Stimulated activated CD8-positive, alpha-beta memory T cell treated with anti-CD3 and anti-CD28 coated beads, Interleukin-2, amount 100 ng/mL, for 48 hours (primary cell): ENCODE measurements at places on chromosomes 2 and 18.

DNA sequence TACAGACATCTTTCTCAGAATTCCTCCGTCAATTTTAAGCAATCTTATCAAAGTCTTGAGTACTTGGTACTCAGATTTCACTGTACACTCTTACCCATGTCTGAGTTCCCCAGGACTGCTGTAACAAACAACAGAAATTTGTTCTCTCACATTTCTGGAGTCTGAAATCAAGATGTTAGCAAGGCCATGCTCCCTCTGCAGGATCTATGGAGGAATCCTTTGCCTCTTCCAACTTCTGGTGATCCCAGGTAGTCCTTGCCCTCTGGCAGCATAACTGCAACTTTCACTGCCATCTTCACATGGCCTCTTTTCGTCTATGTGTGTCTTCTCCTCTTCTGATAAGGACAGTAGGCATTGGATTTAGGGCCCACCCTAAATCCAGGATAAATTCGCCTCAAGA is 17.1 kb upstream of the CACNB4 start:
- DNase-seq: no peak

- no peak for DNase-seq
Observed at GRCh38 chr2:230723363-230723762, 10.7 kb downstream of the CAB39 start.

- no peak for DNase-seq
Observed at GRCh38 chr18:37385846-37386778, 179.5 kb downstream of the CELF4 start.

GRCh38 chr2:75063906-75064305 is 105.5 kb downstream of the POLE4 start:
- no peak for DNase-seq

- no peak for DNase-seq
Observed at GRCh38 chr18:22032392-22032961, 136.9 kb upstream of the GATA6 start.

DNA sequence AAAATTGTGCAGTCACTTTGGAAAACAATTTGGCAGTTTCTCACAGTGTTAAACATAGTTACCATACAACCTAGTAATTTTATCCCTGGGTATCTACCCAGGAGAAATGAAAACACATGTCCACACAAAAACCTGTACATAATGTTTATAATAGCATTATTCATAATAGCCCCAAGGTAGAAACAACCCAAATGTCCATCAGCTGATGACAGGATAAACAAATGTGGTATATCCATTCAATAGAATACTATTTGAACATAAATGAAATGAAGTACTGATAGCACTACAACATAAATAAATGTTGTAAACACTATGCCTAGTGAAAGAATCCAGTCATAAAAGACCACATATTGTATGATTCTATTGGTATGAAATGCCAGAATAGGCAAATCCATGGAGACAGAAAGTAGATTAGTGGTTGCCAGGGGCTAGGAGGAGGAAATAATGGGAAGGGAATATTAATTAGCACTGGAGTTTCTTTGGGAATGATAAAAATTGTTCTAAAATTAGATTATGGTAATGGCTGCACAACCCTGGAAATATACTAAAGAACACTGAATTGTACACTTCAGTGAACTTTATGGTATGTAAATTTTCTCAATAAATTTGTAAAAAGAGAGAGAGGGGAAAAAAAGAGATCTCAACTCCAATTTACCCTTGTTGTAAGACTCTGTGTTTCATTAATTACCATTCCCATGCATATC is 20.8 kb upstream of the VIT start:
- no peak for DNase-seq

DNA sequence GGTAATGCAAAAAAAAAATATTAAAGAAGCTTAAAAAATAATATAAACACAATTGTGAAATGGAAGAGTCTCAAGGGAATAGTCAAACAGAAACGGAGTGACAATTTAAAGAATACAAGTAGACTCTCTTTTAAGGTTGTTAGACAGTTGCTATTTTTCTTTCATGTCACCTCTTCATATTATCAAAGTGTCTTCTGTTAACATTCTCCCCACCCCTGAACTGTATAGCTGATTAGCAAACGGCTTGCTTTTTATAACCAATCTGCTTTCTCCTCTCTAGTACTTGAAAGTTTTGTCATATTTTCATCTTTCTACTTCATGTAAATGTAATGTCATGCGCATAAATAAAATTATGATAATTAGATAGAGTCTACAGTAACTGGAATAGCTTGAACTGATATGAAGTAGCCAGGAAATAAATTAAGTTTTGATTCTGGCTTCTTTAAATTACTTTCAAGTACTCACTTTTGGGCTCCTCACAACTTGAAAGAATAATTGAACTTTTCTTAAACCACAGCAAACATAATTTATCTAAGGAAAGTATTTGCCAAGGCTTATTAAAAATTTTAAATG is 37.0 kb downstream of the BARD1 start:
- no peak for DNase-seq

DNA sequence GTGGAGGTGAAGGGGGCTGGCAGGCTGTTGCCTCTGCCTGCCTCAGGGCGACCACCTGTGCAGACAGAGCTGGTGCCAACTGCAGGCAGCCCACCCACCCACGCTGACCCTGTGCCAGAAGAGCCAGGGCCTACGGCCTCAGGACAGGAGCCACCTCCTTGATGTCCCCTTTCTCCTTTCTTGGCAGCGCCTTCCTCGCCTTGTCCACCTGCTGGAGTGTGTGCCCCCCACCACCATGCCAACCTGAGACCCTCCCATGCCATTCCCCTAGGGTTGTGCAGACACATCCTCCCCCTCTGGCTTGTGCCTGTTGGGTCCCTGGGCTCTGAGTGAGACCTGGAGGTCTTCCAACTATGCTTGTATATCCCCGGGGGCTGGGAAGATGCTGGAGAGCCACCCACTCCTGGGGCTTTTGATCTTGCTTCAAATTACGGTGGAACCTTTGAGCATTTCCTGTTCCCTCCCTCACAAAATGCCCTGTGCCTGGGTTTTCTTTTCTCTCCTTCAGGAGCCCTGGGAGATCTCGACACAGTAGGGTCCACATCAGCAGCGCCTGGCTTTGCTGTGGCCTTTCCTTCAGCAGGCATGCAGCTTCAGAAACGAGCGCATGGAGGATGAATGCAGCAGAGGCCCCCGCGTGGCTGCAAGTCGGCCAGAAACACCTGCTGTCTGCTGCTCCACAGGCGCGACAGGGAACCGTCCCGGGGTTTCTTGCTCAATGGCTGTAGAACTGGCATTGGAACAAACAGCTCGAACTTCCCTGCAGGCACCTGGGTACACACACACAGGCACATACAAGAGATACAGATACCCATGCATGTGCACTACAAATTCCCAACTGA is 65.9 kb upstream of the SH3RF3 start:
- DNase-seq: no peak

DNA sequence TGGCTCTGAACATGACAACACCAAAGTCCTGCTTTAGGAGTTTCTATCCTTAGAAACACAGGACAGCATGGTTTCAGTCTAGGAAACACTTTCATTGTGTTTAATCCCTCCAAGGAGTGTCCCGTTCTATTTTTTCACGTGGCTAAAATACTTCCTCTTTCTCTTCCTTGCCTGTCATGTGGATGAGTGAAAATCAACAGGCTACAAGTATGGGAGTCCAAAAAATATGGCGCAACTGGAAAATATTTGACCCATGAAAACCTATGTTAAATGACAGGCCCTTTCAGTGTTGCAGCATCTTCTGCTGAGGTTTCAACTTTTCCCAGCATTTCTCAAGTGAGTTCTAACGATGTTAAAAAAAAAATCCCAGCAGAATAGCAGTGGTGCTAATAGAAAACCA is 146.3 kb downstream of the LAMA3 start:
- DNase-seq: no peak

- no peak for DNase-seq
Observed at GRCh38 chr2:111219734-111220505, 99.2 kb downstream of the BCL2L11 start.

DNA sequence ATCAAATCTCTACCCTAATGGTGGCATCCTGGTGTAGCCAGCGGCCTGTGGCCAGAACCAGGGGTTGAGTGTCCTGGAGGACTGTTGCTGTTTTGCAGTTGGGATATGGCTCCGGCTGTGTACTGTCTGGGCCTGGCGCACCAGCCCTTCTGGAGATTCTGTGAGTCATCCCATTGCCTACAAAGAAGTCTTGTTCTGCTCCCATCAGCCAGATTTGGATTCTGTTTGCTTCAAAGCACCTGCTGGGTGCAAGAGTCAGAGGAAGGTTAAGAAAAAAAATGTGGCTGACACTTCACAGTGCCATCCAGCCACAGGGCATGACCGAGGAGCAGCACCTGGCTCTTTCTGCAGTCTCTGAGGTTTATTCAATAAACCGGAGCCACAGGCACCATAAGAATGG is 41.0 kb upstream of the ASAP2 start:
- DNase-seq: no peak

GRCh38 chr2:117702098-117702497 is 112.4 kb upstream of the DDX18 start:
- no peak for DNase-seq

GRCh38 chr2:239602290-239603282 is 201.8 kb upstream of the HDAC4 start:
- no peak for DNase-seq

DNA sequence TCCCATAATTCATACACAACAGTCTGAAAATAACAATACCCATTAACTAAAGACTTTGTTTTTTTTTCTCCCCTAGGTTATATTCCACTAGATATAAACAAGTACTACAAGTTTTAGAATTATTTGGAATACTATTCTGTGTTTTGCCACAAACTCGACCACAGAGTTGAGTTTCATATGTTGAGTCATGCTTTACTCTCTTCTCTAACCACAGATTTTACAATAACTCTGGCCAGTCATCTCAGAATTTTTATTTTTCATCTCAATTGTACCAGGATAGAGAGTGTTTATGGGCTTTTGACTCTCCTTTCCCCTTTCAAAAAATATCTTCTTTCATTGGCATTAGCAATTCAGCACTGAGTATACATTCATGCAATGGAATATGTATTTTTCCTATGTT is 348.7 kb upstream of the GALNT5 start:
- DNase-seq: no peak

DNA sequence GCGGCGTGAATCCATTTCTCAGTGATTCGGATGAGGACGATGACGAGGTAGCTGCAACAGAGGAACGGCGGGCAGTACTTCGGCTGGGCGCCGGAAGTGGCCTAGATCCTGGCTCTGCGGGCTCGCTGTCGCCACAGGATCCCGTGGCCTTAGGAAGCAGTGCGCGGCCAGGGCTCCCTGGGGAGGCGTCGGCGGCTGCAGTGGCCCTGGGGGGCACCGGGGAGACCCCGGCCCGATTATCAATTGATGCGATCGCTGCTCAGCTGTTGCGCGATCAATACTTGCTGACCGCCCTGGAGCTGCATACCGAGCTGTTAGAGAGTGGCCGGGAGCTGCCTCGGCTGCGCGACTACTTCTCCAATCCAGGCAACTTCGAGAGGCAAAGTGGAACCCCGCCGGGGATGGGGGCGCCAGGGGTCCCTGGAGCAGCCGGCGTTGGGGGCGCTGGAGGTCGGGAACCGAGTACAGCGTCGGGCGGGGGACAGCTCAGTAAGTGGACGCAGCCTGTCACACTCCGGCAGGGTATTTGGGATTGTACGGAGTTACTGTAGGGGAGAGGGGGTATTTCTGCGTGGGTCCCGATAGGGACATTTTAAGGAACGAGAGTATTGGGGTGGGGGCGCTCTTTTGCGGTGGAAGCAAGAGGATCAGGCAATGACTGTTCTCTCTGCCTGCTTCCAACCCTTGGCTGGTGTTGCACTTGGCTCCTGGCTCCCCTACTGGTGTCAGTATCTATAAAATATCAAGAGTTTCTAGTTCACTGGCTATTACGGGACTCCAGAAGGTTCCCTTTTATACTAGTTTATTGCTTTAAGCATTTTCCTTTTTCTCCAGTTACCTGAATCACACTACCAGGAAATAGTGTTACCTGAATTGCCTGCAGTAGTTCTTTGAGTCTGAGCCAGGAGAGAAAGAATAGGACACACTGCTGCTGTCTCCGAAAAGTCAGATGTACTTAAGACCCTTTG is 772 bp downstream of the RELCH start:
- DNase-seq: no peak

DNA sequence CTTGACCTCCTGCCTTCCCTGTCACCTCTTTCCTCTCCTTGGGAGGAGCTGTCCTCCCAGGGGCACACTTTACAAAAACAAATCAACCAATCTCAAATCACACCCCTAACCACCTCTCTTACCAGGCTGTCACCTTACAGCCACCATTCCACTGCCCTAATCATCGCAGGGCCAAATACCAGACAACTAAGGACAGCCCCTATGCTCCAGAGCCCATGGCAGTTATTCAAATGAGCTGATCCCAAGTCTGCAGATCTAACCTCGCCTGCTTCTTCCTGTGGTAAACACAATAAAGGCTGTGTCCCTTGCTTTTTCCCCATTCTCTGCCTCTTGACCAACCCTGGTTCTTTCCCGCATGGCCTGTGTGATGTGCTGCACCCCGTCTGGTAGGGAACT is 154.2 kb upstream of the CNTNAP5 start:
- no peak for DNase-seq

DNA sequence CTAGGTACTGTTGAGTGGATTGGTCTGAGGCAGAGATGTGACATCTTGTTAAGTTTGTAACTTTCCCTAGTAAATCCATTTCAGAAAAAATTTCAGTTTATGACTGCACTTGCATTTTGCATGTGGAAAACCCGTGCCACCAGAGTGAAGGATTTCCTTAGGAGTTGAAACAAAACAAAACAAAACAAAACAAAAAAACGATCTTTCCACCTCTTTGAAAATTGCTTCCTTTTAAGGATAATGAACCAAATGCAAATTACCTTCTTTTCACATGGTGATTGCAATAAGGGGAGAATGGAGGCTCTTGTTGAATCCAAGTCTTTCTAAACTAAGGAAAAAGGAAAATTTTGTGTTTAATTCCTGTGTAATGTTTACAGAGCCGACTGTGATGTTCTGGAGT is 43.2 kb downstream of the PHLPP1 start:
- DNase-seq: no peak

GRCh38 chr18:45320724-45321123 is 294.6 kb upstream of the SLC14A2 start:
- DNase-seq: no peak

DNA sequence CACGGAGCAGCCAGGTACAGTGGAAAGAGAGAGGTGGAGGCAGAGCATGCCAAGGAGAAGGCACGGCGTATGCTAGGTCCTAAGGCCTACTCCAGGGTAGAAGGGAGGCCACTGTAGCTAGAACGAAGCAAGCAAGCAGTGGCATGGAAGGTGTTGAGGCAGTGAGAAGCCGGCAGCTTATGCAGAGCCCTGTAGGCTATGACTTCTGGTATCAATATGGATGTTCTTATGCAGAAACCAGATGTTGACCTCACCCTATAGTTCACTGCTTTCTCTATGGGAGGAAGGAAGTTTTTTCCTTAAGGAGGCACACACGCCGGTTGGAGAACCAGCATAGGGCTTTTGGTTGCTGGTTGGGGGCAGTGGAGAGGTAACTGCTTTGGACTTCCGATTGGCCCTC is 6.1 kb downstream of the MGAT5 start:
- DNase-seq: no peak

GRCh38 chr18:5542515-5543035 is 1.2 kb downstream of the EPB41L3 start:
- no peak for DNase-seq

GRCh38 chr2:45102141-45102540 is 92.9 kb upstream of the SIX2 start:
- no peak for DNase-seq

GRCh38 chr2:127277028-127277427 is 16.9 kb downstream of the ERCC3 start:
- DNase-seq: no peak
